T-helper 2 cell treated with Interferon-gamma antibody and Interleukin-4, amounts not matched to agents 5 μg/mL and 100 μg/mL, for 36 hours (primary cell): ENCODE measurements at places on chromosomes 11 and 22.

DNA sequence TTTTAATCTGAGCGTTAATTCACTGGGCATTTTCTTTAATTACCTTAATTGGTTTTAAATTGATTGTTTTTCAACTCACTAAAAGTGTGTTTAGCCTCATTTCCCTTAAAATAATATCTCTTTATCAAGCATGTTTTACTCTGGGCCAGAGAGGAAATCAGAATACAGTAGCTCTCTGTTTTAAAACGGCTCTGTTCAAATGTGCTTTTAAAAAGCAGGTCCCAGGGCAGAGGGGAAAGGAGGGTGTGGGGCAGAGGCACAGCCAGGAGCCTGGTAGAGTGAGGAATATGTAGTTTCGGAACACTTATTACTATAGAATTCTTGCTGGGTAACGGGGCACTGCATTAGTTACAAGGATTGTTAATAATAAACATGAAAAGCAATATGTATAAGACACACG lies 47.6 kb downstream of the FBXO7 start:
- no peak for DNase-seq

GRCh38 chr11:28713850-28714249 lies 605.7 kb downstream of the METTL15 start:
- no peak for DNase-seq

- no peak for DNase-seq
Measured at GRCh38 chr22:29269731-29270474, 1.8 kb downstream of the EWSR1 start.

DNA sequence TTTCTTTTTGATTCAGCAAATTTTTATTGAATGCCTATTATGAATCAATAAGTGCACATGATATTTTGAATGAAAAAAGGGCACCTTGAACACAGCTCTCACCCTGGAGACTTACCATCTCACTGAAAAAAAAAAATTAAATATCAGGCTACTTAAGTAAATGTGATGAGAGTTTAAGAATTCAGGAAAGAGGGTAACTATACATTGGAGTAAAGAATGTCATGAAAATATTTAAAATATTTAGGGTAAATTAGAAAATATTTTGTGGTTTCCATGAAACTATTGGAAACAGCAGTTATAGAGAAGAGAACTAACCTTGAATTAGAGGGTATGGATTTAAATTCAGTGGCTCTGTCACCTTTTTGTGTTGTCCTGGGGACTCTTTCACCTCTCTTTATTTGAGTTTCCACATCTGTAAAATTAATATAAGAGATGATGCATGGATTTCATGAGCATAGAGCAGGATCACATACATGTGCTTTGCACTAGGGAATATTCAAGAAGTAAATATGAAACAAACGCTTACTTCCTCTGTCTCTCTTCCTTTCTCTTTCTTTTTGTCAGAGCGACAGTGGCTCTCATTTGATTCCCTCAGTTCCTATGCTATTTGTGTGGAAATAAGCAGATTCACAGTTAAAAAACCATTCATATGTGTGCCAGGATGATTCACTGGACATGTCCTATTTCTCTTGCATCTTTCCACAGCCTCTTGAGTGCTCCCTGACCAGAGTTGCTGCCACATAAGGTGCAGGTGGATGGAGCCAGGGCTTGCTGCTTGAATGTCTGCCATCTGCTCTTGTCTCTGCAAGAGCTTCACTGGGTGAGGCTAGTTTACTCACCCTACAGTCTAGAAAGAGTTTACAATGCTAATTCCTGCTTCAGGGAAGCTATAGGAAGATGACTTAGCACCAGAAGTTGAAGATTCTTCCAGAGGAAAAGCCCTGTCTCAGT lies 533.1 kb downstream of the ETS1 start:
- no peak for DNase-seq

DNA sequence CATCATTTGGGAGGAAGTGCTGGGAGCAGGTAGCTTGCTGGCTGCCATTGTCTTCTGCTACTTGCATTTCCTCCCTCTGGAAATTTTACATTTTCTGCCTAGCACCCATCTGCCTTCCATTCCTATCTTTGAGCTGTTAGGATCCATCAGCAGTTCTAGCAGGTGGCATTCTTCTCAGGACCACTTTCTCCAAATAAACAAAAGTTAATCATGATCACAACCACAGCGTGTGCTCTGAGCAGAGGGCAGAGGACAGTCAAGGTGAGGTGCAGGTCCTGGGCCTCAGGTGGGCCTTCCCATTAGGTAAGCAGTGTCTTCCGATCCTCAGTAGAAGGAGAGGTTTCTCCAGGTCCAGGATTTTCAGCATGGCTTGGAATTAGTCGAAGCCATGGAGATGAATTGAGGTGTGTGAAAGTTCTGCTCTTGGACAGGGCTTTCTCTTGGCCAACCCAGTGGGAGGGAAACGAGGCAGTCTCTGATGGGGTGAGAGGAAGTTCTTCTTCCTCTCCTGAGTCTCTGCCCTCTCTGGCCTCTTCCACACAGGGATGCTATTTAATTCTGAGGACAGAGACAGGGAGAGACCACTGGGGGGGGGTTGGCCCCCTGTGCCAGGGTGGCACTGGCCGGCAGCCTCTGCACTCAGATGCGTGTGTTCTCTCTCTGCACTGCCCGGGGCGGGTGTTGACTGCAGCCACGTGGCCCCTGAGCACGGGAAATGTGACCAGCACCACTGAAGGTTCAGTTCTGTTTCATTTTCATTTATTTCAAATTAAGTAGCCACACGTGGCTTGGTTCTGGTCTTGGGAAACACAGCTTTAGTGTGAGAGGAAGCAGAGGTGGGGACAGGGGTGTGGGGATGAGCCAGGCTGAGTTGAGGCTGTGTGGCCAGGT lies 170.8 kb downstream of the TBC1D22A start:
- no peak for DNase-seq

DNA sequence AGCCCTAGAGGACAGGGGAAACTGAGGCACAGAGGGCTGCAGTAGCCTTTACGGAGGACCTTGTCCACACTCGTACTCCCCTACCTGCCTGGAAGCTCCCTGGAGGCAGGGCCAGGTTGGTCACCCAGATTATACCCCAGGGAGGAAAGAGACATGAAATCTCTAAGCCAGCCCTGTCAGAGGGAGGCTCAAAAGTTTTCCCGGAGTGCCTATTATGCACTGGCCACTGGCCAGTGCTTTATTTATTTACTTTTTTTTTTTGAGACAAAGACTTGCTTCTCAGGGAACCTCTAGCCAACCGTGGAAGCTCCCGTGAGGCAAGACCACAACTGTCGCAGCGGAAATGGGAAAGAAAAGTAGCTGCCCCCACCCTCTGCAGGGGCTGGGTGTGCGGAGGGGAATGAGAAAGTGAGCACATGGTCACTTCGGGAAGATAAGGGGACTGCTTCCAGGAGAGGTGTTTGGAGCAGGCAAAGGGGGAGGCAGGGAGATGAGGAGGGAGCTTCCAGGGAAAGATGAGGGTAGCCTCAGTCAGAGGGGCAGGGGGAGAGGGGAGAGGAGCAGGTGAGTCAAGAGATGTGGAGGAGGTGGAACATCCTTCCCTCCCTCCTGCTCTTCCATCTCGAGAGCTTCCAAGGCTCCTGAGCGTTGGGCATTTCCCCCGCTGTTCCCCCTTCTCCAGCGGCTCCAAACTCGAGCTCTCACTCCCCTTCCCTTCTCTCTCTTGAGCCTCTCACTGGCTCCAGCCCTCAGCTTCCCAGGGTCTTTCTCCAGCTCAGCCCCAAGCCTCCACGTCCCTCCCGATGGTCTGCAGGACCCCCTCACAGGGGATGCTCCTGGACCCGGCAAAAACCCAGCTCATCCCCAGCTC lies 4.3 kb downstream of the IL2RB start:
- DNase-seq = no peak

DNA sequence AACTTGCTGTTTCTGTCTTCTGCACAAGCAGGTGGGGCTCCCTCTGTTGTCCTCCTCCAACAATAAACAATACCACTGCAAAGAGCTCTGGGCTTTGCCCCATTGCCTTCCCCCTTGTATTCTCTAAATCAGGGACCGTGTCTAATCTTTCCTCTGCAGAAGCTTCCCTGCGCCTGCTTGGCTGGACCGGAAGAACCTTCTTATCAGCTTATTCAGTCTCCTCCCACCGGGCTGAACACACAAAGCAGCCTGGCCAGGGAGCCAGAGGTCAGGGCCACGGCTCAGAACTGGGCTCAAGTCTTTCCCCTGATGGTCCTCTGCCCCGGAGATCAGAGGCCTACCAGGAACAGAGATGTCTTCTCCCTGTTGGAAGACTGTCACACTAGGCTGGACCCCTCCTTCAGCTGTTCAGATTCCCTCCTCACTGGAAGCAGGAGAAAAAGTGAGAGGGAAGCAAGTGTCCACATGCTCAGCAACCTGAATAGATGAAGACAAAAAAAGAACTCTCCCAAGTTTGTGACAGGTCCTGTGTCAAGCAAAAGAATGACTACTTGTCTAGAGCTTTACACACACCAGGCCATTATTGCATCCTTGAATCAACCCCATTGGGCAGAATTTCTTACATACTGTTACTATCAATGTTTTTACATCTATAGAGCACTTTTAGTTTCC lies 63.7 kb downstream of the RAB30 start:
- no peak for DNase-seq

- DNase-seq = no peak
Measured at GRCh38 chr11:44944181-44944852, 6.4 kb downstream of the TP53I11 start.

- DNase-seq = no peak
Measured at GRCh38 chr22:36056980-36057379, 28.4 kb upstream of the RBFOX2 start.

DNA sequence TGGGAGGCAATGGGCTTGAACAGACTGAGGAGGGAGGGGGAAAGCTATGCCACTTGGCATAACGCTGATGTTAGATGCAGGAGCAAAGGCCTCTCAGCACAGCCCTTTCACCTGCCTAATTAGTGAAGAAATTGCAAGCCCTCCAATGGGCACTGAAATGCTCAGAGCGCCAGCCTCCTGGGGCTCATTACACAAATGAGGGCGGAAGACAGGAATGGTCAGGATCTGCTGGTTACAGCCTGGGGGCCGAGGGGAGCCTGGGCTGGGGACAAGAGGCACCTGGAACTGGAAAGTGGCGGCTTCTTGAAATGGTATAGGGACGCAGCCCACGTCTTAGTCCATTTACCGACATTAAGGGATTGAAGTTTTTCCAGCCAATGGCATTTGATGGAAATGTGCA lies 50.2 kb upstream of the PLET1 start:
- no peak for DNase-seq

GRCh38 chr22:23282089-23282501 lies 101.8 kb downstream of the BCR start:
- no peak for DNase-seq

GRCh38 chr11:2913776-2914175 lies 15.4 kb downstream of the PHLDA2 start:
- no peak for DNase-seq

- no peak for DNase-seq
Measured at GRCh38 chr22:44928136-44928463, 81.7 kb downstream of the PHF21B start.

DNA sequence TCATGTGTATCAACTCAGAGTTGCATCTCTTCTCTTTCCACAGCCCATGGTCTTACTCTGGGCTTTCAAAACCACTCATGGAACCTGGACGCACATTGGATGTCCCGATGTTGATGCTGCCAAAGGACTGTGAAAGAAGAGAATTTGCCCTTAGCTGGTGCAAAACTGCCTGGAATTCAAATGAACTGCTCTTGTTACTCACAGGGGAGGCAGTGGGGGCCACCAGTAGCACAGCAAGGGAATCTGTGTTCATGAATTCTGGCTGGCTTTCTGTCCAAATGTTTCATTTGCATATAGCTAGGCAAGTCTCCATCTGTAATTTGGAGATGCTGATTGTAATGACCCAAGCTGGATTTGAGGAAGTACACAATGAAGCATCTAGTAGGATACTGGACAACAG lies 24.9 kb downstream of the LMO2 start:
- DNase-seq = no peak

DNA sequence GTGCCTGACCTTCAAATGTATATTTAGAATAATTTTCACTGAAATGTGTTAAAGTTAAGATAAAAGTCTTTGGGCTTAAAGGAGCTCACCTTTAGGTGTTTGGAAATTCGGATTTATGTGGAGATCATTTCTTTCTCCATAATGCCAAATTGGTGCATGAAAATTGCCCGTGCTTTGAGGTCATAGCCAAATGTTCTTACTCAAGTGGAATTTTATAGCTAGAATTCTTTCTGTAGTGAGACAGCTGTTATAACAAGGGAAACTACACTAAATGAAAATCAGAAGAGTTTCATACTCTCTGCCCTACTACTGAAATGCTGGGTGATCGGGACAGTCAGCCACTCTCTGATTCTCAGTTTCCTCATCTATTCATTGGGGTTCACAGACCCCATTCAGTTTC lies 89.5 kb upstream of the DBX1 start:
- DNase-seq = no peak

DNA sequence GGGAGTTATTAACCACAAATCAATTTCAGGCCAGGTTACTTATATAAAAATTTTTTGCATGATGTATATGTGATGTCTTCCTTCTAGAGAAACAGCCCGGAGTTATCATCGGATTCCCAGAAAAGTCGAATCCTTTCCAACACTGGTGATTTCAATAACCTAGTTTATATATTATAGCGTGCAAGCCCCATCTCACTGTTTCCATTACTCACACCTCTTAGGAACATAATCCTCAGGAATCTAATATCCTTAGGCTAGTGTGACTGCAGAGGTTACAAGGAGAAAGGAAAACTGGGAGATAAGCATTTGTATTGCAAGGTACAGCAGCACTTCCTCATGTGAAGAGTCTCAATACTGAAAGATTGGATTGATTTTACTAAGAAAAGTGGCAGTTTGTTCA lies 20.3 kb downstream of the ARHGAP20 start:
- no peak for DNase-seq

DNA sequence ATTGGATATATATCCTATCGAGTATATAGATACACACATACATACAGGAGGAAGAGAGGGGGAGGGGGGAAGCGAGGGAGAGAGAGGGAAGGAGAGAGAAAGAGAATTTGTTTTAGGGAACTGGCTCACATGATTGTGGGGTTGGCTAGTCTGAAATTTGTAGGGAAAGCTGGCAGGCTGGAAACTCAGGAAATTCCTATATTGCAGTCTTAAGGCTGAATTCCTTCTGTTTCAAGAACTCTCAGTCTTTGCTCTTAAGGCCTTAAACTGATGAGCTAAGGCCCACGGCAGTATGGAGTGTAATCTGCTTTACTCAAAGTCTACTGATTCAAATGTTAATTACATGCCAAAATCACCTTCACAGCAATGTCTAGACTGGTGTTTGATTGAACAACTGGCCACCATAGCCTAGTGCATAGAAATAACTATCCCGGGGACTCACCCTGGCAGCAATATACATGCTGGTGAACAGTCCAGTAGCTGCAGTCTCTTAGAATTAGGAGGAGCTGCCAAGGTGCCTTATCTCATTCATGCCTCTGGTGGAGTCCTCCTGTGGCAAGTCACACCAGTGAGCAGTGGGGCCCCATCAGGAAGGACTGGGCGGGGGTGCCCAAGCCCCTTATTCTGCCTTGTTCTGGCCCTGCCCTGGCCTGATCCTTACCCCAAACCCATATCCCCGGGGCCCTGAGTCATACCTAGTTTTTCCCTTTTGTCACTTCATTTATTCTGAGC lies 59.7 kb upstream of the AMPD3 start:
- no peak for DNase-seq

DNA sequence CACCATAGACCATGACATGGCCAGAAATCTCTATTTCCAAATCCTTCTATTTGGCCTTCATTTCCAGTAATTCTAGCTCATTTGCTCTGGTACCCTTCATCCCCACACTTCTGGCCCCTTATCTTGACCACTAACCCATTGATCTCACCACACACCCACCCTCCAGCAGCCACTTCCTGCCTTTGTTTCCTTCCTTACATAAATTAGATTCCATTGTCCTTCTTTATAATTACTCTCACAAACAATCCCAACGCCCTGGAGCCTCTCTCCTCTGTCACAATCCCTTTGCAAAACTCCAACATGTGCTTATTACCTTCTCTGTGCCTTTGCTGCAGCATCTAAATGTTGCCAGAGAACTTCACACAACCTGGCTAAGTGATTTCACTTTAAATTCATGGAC lies 14.8 kb downstream of the APLNR start:
- DNase-seq = no peak
